ENCODE measurements at places on chromosomes 3 and 15. TPM values are rescaled to one million over a fixed set of nuclear protein-coding genes. Genes with fewer than 3 reads are reported as not detected.

The CD86 gene
- polyA plus RNA-seq = 1.5 TPM

The NOX5 gene
- polyA plus RNA-seq = 0.24 TPM

The DLEC1 gene
- 0.59 TPM for polyA plus RNA-seq

The ZBBX gene
- 0.20 TPM for polyA plus RNA-seq

The SLC9C1 gene
- polyA plus RNA-seq = 0.42 TPM

Measured in forelimb muscle (tissue), 1 donor.